Metanephros (tissue), 2 donors: ENCODE measurements at places on chromosomes 2 and 18. TPM values are rescaled to one million over a fixed set of nuclear protein-coding genes. Genes with fewer than 3 reads are reported as not detected.

Gene IL36RN
- total RNA-seq = not detected

Gene TGIF1
- total RNA-seq = 89.7 TPM

Gene CRYGC
- not detected for total RNA-seq

Gene TBR1
- total RNA-seq = 0.29 TPM

Gene HK2
- total RNA-seq = 18.7 TPM

Gene DCDC2C
- 0.93 TPM for total RNA-seq

Gene TUBA4A
- 16.5 TPM for total RNA-seq

Gene CD8B
- 0.88 TPM for total RNA-seq

Gene NEUROD1
- total RNA-seq = not detected
